Putamen (tissue), 1 donor: ENCODE measurements at places on chromosomes 7 and 10.
A peak's percentile ranks its signal among the peaks of the same experiment; 100 is the strongest.

- DNase-seq: no peak
Measured at GRCh38 chr7:151633516-151633812, 113.8 kb upstream of the RHEB start.

DNA sequence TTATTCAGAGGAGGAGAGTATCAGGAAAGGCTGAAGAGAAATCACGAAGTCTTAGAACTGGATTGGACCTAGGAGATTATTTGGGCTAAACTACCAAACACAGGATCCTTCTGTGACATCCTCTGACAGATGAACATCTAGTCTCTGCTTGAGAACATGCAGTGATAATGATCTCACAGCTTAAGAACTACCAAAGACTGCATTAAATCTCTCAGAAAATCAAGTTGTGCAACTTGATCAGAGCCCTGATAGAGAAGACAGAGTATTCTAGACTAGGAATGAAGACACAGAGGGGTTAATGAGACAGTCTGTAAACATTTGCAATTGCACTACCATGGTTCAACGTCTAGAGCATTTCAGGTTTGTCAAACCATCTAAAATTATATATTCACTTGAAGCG, 37.1 kb upstream of the AGBL3 start:
- DNase-seq: no peak

DNA sequence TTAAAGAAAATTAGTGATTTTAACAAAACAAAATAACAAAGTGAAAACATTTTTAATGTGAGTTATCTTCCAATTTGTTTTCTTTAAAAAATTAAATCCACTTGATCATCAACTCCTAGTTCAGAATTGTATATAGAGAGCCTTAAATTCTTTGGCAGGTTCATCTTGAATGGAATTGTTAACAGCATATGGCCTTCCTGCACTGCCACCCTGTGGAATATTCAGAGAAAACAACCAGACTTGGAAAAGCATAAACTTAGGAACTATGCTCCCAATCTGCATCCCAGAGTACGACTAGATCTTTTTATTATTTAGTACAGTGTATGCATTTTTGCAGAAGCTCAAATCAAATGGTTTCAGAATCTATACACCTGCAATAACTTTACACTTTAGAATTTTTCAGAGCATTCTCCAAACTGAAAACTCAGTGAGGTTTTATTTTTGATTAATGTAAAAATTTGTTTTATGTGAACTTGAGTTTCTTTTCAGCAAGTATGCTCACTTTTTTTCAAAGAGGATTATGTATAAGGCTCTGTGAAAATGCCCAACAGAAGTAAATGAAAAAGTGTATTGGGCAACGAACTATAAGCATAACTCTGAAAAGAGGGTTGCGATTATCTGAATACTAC, 44.9 kb upstream of the ANK3 start:
- peak; percentile 72 for DNase-seq

- DNase-seq: no peak
Measured at GRCh38 chr7:67550801-67551436, 554.3 kb downstream of the TYW1 start.

DNA sequence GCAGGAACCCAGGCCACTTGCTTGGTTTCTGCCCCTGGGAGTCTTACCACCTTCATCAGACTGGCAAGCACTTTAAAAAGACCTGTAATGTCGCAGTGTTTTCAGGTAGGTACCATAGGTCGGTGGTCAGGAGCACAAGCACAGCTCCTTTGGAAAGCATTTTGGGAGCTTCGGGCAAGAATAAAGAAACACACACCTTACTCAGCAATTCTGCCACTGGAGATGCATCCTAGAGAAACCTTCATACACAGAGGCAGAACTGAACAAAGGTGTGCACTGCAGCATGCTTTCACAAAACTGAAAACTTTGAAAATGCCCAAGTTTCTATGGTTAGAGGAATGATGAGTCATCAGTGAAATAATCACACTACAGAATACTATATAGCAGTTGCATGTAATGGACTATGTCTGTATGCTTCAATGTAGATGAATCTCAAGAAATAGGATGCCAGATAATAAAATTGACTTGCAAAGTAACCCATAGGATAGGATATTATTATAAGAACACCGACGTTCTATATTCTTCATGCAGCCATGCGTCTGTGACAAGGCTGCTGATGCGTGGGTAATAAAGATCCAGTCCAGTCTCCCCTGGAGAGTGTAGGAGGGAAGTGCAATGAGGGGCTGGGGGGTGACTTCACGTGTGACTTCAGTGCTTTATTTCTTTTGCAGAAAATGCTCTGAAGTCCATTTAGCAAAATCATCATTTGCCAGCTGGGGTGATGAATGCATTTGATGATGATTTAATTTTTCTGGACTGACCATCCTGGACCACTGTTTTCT, 309.5 kb downstream of the WDR37 start:
- DNase-seq: no peak

DNA sequence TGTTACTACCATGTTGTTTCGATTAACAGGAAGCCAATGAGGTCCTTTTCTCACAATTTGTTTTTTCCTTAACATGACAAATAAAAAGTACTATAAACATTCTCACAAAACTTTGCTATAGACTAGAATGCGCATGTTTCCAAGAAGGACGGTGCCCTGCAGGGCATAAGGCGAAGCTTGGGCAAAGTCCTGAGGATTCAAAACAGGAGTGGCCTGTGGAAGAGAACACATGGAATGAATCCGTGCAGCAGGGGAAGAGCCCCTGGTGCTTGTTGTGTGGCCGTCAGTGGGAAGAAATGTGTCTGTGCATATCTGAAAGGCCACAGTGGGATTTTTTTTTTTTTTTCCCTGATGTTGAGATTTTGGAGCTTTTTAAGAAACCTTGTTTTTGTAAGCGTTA, 67.6 kb downstream of the ITGA8 start:
- DNase-seq: no peak

DNA sequence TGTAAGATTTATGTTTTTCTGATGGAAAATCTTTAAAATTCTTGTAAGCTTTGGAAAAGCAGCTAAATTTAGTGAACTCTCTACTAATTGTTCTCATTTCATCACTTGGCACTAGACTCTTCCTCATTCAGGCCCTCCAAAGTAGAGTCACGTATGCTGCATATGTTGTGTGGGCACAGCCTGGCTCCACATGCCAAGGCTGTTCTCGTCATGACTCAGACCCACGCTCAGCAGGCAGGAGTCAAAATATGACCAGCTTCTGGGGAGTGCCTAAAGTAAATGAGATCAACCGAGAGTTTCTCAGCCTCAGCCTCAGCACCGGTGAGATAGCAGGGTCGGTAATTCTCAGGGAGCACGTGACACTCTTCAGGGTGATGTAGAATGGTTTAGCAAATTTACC, 1672.9 kb downstream of the REEP3 start:
- DNase-seq: no peak

DNA sequence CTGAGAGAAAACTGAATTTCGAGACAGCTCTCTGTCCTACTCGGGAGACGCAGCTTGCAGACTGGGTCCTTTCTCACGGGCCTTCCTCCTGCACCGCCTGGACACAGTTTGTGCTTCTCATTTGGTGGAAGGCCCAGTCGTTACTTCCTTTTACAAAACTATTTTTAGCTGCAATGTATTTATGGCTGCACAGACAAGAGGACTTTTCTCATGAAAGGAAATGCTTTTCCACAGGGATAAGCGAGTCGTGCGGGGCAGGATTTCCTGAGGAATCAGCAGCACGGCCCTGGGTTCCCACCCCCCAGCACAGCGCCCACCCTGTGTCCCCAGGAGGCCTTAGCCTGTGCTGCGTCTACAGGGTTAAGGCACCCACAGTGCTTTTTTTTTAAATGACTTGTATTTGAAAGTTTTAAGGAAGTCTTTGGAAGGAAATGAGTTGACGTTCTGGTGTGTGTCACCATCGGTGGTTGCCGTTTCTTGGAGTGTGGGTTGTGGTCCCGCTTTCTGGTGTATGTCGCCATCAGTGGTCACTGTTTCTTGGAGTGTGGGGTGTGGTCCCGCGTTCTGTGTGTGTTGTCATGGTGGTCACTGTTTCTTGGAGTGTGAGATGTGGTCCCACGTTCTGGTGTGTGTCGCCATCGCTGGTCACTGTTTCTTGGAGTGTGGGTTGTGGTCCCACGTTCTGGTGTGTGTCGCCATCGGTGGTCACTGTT, 50.9 kb downstream of the INPP5A start:
- DNase-seq: no peak

DNA sequence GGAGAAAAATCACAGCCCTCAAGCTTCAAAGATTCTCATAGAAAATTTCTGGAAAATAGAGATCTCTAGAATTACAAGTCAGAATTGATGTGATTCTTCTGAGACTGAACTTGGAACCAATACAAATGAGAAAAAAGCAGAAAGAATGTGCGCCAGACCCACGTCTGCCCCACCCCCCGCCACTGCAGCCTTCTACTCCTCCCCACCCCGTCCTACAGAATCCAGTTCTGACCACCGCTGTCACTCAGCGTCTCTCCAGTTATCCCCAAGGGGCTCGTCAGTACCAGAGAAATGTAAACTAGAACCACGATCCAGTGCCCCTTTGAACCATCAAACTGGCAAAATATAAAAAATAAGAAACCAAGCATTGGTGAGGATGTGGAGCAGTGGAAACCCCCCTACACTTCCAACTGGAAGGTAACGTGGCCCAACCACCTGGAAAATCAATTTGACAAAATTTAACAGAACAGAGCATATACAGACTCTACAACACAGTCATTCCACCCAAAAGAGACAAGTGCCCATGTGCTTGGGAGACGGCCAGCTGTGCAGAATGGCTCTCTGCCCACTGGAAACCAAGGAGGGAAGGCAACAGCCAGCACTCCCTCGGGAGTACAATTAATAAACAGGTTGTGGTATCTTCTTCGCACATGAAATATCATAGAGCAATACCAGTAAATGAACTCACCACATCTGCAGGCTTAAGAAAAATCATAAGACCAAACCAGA, 397.9 kb downstream of the TNS3 start:
- DNase-seq: no peak

DNA sequence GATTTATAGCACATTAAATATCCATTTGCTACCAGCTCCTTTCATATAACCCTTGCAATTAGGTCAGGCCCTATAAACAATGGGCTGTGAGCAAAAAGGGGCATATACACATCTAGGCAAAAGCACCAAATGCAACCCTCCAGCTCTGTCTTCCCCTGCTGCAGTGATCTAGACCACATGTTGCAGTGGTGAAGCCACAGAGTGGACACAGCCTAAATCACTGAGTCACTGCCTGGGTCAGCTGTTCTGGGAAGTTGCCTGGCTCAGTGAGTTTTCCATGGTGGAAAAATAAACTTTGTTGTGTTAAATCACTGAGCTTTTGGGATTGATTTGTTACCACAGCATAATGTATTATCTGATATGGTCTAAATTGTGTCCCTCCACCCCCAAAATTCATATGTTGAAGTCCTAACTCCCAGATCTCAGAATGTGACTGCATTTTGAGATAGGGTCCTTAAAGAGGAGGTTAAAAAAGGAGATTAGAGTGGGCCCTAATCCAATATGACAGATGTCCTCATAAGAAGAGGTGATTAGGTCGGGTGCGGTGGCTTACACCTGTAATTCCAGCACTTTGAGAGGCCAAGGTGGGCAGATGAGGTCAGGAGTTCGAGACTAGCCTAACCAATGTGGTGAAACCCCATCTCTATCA, 70.4 kb downstream of the ZFAND4 start:
- no peak for DNase-seq

GRCh38 chr7:32301427-32301826, 188.8 kb downstream of the LSM5 start:
- DNase-seq: peak; percentile 63

DNA sequence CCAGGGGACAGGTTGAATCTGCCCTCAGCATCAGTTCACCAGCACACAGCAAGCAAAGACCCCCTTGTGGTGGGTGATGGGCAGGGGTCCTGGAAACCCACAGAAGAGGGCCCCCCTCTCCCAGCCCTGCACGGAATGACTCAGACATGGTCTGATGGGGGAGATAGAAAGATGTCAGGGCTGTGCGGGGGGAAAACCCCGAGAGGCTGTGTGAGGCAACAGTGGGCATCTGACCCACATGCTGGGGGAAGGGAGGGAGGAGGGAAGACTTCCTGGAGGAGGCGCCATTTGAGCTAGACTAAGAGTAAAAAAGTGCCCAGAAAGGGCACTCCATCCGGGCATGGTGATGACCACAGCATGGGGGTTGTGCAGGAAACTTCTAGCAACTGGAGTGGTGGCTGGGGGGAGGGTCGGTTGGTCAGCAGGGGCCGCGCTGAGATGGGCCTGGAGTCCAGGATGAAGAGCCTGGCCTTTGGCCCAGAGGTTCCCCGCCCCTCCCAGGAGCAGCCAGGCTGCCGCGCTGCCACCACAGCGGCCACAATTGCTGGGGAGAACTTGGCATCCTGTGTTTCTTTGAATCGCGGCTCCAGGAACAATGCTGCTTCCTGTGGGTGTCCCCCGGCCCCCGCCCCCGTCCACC, 2.5 kb downstream of the LFNG start:
- no peak for DNase-seq

DNA sequence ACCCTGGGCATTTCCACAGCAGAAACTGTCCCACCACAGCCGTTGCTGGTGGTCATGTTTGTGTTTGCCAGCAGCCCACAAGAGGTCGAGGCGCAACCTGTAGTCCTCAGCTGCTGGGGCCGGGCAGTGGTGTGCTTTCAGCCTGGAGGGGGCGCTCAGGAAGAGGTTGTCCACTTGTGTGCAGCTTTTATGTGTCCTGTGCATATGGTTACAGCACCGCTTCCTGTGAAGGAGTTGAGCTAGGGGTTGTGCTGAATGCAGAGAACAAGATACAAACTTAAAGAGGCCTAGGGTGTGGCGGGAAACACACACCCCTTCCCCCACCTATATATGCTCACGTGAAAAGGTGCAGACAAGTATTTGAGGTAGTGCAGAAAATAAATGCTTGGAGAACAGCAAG, 29.5 kb upstream of the PFKFB3 start:
- no peak for DNase-seq

- no peak for DNase-seq
Measured at GRCh38 chr7:158249692-158250091, 337.9 kb downstream of the PTPRN2 start.

- peak; percentile 67 for DNase-seq
Measured at GRCh38 chr7:105014693-105015389, 836 bp downstream of the KMT2E start.

- DNase-seq: no peak
Measured at GRCh38 chr7:21639206-21639868, 96.5 kb downstream of the DNAH11 start.

GRCh38 chr10:109696462-109696861, 226.8 kb downstream of the XPNPEP1 start:
- no peak for DNase-seq

DNA sequence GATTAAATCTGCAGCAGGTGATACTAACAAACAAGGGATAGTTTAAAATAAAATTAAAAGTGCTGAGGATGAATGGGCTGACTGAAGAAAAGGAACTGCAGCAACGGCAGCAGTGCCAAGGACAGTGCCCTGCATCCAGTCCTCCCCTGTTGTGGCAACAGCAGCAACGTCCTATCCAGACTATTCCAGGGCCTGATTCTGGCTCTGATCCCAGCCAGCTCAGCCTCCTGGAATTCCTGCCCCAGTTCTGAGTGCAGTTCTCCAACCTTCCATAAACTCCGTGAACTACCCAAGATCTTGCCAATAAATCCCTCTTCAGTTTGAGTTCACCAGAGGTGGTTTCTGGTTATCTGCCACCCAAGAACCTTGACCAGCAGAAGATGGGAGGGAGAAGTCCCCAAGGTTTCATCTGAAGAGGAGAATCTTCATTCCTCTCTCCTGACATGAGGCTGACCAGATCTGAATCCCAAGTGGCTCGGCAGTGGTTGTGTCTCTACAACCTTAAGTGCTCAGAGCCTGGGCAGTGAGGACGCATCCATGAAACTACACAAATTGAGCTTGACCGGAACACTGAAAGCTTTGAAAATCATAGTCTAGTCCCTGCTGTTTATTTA, 115.8 kb downstream of the SORBS1 start:
- no peak for DNase-seq
